CD14-positive monocyte (primary cell): ENCODE measurements at places on chromosomes 1 and 21.
A peak's percentile ranks its signal among the peaks of the same experiment; 100 is the strongest.

DNA sequence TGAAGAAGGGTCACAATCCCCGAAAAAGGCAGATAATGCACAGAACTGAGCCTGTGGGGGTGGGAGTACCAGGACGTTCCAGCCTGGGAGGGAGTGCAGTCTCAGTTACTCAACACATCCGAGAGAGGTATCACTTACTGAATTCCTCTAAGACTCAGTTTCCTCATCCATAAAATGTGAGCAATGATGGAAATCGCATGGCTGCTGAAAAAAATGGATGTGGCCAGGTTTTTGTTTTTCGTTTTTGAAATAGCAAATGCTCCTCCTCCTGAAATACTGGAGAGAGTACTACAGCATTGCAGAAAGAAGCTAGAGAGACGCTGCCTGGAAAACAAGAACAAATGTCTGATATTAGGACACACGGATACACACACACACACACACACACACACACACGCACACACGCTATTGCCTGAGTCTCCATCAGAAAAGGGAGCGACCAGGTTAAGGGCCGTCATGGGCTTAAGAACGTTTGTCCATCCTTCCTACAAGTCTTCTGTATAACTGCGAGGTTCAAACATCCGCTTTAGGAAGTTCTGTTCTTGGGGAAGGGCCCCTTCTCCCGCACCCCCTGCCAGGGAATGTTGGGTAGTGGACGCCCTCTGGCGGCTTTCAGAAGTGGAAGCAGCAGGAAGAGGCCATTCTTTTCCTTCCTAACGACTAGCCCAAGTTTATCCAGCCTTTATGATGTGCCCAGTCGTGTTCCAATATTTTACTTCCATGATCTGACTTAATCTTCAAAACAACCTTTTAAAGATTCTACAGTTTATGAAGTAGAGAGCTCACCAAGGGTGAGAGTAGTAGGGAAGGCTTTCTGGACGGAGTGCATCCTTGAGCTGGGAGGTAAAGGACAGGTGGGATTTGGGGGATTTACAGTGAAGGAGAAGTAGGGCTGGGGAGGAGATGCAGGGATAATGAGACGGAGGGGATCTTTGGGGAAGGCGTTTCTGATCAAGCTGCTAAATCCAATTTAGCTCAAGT is 699 bp upstream of the NES start:
- DNase-seq, result peak; percentile 77

DNA sequence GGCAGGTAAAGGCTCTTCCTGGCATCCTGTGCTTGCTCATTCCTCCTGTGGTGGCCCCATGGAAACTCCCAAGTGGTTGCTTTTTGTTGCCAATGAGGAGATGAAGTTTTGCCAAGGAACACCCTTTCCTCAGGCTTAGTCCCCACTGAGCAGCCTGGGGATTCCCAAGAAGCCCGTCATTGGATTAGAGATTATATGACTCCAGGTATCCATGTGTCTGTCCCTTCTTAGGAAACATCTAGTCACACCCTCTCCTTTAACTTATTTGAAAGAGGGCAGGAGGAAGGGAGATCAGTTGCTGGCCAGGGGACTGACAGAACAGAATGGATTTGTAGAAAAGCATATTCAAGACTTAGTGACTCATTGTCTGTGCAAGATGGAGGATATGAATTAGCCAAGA is 3.8 kb upstream of the LCE3A start:
- no peak for DNase-seq

GRCh38 chr1:64492424-64492823 is 22.5 kb downstream of the CACHD1 start:
- no peak for DNase-seq

DNA sequence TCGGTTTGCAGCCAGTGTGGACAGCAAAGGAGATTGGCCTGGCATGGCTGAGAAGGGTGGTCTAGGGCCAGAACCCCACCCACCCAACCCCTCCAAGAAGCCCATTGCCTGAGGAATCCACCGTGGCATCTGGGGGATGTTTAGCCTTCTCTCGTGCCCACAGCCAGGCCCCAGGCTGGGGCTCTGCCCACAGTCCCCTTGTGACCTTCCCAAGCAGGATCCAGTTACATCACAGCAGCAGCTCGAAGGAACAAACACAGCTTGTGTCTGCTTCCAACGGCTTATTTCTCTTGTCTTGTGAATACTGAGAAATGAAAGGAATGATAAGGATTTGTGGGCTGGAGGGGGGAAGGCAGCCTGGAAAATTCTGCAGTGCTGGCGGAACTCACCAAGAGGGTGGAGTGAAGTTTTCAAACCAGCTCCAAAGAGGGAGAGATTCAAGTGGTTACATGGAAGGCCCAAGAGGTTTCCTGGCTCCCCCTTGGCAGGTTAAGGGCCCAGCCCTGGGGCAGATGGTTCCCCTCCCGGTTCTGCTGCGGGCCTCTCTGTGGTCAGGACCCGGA is 61.6 kb downstream of the DHRS3 start:
- DNase-seq, result no peak

DNA sequence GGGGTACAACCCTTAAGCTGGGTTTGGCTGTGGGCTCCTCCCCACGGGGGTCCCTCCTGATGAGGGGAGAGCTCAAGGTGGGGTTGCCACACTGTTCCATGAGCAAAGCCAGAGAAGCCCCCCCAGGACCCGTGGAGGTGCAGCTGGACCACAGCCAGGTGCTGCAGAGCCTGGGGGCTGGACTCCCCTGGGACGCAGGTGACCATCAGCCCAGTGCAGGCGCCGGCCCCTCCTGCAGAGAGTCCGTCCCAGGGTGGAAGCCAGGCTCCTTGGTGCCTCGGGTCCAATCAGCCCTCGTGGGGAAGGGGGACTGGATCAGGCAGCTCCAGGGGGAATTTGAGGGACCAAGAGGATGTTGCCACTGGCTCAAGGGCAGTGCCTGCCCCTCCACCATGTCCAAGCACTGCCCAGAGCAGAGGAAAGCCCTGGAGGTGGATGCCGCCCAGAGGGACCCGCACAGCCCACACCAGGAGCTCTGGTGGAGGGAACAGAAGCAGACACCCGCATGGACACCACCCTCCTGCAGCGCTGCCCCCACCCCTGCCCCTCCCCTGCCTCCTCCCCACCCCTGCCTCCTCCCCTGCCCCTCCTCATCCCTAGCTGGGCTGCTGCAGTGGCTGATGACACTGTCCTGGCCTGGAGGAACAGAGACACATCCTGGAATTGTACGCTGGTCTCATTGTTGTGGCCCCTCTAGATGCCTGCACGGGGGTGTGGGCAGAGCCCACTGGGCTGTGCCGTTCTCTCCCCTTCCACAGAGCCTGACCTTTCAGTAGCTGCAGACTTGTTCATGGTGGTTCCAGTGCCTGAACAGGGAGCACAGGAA is 30.8 kb upstream of the COL18A1 start:
- DNase-seq, result no peak

DNA sequence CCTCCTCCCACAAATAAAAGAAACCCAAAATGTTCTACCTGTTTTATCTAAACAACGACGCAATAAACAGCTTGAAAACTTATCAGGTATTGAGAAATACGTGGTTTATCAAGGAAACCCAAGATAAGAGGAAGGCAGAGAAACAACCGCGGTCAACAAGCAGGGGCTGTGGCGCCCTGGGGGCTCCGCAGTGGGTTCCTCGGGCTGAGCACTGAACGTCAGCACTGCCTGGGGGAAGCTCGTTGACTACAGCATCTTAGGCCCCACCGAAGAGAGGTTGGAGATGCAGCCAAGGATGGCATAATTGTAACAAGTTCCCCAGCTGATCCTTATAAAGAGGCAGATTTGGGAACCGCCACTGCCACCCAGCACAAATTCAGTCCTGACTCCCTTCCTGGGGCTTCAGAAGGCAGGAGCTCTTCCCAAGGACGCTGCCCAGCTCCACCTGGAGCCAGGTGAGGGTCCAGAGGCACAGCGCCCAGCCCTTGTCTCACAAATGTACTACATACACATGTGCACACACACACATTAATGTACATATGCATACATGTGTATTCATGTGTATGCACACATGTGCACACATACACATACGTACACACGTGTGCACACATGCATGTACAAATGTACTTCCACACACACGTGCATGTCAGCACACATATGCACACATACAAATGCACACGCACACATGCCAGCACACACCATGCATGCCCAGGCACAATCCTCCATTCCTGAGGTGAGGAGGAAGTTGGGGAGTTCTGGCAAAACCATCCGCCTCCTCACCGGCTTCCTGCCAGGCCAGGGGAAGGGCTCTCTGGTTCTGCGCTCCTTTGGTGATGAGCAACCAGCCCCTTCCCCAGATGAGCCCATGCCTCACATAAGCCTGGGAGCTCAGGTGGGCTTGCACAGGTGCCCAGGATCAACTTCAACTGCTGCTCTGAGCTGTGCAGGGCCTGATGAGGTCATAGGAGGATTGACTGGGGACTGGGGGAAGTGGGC is 251.1 kb downstream of the NPHP4 start:
- DNase-seq, result no peak

GRCh38 chr1:99369154-99369553 is 104.9 kb downstream of the PLPPR4 start:
- no peak for DNase-seq

- no peak for DNase-seq
Observed at GRCh38 chr1:18934205-18935000, 22.1 kb downstream of the IFFO2 start.
